NCI-H510A (cell line): ENCODE measurements at places on chromosomes 12 and 14.

DNA sequence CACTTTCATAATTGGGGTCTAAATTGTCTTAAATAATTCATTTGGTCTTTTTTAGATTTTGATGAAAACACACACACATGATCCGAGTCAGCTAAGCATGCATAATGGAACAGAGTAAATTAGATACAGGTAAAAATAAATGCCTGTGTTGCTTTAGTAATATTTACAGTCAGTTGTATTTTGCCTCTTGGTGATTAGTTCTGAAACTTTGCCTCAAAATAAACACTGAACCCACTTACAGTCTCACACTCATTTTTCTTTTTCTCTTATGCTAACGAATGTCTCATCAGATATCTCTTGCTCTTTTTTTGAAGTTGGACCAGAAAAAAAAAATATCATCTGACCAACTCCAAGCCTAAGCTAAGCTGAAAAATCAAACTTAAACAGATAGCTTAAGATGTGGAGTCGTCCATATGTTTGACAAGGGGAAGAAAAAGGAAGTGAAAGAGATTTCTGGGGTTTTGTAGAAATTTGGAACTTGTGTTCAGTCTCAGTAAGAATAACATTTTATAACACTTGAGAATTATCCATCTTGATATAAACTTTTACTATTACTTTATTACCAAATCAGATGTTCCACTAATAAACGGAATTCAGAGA is 592.5 kb downstream of the RPL10L start:
- DNase-seq: no peak

DNA sequence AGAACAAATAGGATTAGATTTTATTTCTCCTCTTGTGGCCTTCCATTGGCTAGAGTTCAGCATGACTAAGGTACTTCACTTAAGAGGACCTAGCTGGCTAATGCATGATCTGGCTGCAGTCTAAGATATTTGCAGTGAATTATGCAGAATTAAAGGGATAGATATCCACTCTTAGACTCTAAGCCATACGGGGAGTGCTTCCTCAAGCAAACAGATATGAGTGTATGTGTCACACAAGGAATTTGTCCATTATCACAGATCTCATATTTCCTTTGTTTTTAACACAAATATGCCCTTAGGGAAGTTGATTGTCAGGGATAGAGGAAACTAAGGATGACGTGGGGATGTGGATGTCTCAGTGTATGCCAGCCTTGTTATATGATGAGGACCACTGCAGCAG is 88.1 kb upstream of the DHRS4 start:
- DNase-seq: no peak

GRCh38 chr12:125128439-125129178 is 63.4 kb downstream of the AACS start:
- DNase-seq: no peak

- DNase-seq: no peak
These were observed 66.7 kb downstream of the PDE3A start for GRCh38 chr12:20434996-20435395.

- DNase-seq: no peak
These were observed 73.9 kb upstream of the HIF1A start for GRCh38 chr14:61621444-61621843.

DNA sequence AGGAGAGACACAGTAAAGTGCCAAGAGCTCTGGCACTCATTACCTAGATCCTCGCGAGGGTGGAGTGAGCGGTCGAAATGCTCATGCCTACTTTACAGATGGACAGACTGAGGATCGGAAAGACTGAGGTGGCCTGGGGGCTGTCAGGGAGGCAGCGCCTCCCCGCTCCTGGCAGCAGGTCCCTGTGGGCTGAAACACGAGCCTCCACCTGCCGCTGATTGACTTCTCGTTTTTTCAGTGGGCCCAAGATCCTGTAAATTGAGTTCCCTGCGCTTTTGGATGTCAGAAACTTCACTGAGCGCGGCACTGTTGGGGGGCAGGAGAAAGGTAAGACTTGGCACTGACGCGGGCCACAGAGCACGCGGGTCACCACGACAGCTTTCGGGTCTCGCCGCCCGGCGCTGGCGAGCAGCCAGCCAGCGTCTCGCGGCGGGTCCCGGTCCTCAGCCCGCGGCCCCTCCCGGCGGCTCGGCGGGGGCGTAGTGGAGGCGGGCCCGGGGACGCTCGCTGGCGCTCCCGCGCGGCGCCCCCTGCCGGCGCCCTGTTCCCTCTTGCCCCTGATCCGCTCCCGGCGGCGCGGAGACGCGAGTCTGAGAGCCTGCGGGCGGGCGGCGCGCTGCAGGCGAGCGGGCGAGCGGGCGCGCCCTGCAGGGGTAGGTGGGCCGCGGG is 552 bp upstream of the SCN8A start:
- peak; percentile 91 for DNase-seq

DNA sequence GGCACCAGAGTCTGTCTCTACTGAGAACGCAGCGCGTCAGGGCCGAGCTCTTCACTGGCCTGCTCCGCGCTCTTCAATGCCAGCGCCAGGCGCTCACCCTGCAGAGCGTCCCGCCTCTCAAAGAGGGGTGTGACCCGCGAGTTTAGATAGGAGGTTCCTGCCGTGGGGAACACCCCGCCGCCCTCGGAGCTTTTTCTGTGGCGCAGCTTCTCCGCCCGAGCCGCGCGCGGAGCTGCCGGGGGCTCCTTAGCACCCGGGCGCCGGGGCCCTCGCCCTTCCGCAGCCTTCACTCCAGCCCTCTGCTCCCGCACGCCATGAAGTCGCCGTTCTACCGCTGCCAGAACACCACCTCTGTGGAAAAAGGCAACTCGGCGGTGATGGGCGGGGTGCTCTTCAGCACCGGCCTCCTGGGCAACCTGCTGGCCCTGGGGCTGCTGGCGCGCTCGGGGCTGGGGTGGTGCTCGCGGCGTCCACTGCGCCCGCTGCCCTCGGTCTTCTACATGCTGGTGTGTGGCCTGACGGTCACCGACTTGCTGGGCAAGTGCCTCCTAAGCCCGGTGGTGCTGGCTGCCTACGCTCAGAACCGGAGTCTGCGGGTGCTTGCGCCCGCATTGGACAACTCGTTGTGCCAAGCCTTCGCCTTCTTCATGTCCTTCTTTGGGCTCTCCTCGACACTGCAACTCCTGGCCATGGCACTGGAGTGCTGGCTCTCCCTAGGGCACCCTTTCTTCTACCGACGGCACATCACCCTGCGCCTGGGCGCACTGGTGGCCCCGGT is at the start of gene PTGDR:
PTGDR (plus strand) TSS at position 198 of the 778 bp plus-strand sequence; CDS start at position 315, 117 bp downstream.
- DNase-seq: no peak

DNA sequence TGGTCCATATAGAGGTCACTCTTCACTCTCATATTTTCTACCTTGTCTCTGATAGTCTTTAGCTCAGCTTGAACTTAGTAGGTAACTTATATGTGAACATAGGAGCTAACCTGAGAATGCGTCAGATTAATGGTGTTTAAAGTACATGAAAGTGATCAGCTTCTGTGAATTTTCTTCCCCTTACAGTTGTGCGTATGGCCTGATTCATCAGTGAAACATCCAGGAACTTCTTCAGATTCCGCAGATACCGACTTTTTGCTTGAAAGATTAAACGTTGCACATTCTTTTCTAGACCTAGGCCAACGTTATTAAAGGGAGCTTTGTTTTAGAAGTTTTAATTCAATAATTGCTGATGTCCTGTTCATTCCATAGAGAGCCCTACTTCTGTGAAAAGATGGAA is 1945.1 kb upstream of the SEL1L start:
- no peak for DNase-seq

DNA sequence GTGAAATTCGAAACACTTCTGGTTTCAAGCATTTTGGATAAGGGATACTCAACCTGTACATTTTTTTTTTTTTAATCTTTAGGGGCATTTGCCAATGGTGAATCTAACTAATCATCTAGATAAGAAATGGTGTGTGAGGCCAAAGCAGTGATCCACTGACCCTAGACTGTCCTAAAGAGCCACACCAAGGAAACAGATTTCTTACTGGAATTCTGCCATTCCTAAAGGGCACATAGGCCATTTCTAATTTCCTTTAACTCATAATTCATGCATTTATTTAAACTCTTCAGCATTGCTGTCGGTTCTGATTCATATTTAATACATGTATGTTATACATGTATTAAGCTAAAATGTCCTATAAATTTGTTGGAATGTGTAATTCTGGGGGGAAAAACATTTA is 47.2 kb downstream of the FRS2 start:
- no peak for DNase-seq

- no peak for DNase-seq
These were observed 37.3 kb upstream of the ADGRD1 start for GRCh38 chr12:130916241-130916911.

GRCh38 chr12:47312808-47313426 is 233.2 kb upstream of the AMIGO2 start:
- no peak for DNase-seq

DNA sequence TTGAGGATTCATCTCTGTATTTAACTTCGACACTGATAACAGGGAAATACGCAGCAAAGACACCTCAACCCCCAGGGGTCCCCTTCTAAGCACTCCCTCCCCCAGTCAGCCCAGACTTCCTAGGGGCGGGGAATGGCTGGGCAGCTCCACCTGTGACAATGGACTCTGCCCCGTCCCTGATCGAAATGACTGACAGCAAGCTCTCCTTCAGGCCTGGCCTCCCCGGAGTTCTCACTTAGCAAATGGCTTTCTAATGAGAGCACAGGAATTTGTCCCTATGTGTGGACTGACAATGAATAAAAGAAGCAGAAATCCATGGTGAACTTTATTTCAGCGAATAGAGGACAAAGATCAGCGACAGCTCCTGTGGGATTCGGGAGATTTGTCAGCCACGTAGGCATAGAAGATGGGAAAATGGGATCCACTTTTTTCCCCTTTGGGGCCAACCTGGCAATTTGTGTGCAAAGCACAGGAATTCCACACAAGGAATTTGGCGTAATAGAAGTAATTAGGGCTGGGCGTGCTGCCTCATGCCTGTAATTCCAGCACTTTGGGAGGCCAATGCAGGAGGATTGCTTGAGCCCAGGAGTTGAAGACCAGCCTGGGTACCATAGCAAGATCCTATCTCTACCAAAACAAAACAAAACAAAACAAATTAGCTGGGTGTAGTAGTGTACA is 63.8 kb downstream of the TNFAIP2 start:
- no peak for DNase-seq

GRCh38 chr12:50174971-50175715 is 8.0 kb upstream of the CERS5 start:
- no peak for DNase-seq

DNA sequence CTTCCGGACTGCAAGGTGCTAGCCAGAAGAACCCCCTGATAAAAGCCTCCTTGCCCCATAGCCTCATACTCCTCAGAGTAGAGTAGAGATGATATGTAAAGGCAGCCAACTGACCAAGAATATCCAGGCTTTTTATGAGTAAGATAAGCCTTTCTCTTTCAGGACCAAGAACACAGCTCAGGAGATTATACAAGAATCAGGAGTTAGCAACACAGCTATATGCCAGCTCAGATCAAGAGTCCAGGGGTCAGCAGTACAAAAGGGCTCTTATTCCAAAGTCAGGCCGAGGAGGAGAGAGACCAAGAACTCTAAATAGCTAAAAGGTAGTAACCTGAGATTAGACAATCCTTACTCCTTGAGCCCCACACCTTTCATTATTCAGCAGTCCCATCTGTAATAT is 135.3 kb downstream of the BTG1 start:
- DNase-seq: no peak

DNA sequence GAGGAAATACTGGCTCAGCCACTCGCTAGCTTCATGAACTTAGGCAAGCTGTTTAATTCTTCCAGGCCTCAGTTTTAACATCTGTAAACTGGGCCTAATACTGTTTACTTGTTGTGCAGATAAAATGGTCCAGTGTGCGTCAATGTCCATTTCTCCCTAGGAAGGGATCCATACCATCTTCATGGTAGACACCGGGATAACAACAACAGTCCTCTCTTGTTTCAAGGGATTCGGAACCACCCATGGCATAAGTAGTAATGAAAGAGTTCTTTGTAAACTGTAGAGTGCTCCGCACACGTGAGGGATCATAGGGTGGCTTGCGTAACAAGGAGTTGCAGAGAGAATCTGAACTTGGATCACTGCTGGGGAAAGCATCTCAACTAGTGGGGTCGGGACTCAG is 17.3 kb upstream of the CHGA start:
- DNase-seq: no peak

DNA sequence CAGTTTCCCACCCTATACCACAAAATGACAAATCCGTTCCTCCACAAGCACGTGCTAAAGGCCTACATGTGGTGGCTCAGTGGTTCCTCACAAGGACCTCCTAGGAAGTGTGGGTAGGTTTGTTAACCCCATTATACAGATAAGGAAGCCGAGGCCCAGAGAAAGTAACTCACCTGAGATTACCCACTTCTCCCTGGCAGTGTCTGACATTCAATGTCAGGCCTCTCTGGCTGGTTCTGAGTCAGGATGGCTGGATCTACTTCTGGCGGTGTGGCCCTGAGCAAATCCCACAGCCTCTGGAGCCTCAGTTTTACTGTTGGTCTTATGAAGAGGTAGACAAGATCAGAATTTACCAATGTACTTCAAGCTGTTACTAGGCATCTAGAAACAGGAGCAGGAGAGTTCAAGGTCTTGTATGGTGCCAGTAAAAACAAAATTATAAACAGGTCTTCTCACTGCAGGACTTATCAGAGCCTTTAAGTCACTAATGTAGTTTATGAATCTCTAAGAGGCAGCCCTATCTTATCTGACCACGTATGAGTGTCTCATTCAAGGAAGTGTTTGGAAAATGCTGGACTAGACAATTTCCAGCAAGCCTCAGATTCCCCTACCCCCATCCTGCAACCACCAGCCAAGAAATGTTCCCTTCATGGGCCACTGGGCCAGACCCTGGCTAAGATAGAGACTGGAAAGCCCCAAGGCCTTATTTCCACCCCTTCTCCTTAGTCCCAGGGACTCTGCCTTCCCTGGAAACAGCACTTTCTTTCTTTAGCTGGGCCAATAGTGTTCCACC is 4.2 kb downstream of the HSPB8 start:
- no peak for DNase-seq

- DNase-seq: no peak
These were observed 17.3 kb downstream of the HIP1R start for GRCh38 chr12:122852336-122853275.

DNA sequence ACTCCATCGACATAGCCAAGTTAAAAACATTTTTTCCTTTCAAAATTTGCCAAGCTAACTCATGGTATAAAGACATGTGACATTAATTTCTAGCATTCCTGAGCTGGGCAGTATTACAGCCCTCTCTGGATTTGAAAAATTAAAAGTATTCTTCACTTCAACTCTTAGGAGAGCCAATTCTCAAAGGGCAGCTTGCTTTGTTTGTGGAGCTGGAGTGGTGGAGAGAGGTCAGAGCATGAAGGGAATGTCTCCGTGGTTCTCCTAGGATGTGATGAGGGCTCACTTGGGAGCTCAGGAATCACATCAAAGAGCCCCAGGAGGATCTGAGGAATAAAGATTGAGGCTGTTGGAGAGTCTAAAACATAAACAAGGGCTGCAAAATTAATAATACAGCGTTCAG is 46.9 kb upstream of the RGS6 start:
- no peak for DNase-seq

- DNase-seq: no peak
These were observed 31.5 kb upstream of the NUAK1 start for GRCh38 chr12:106170285-106170684.

DNA sequence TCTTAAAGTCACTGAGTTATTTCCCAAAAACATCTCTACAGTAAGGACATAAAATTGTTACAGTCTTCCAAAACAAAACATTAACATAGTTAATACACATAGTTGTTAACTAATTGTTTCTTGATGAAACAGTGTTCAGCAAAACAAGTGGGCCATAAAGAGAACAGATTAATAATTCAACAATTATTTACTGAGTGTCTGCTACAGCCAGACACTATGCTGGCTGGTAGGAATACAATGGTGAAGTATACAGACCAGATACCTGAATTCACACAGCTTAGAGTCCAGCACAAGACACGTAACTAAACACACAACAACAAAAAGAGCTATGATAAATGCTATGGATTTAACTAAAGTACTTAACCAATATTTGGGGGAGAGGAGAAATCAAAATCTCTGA is 47.0 kb downstream of the PPP1R12A start:
- no peak for DNase-seq
